ENCODE measurements at places on chromosomes 7 and 10. TPM values are rescaled to one million over a fixed set of nuclear protein-coding genes. Genes with fewer than 3 reads are reported as not detected.

The IFIT3 gene
- total RNA-seq, result 5.3 TPM

The MSMB gene
- total RNA-seq, result not detected

The APBB1IP gene
- total RNA-seq, result 1.6 TPM

The DNTT gene
- total RNA-seq, result not detected

The TCERG1L gene
- total RNA-seq, result not detected

The HOXA9 gene
- 104 TPM for total RNA-seq

The PNLIPRP2 gene
- total RNA-seq, result not detected

The DNAJC2 gene
- total RNA-seq, result 20.9 TPM

The HOXA2 gene
- 2.0 TPM for total RNA-seq

The ATG9B gene
- total RNA-seq, result 0.07 TPM

The XPNPEP1 gene
- total RNA-seq, result 98.1 TPM

The NODAL gene
- not detected for total RNA-seq

The CFAP69 gene
- 0.51 TPM for total RNA-seq

The WEE2 gene
- total RNA-seq, result not detected

The OPN4 gene
- total RNA-seq, result not detected

The VSTM2A gene
- total RNA-seq, result not detected

The SSC4D gene
- total RNA-seq, result 1.2 TPM

The GJD4 gene
- not detected for total RNA-seq

The DNMBP gene
- 17.2 TPM for total RNA-seq

The HOXA7 gene
- total RNA-seq, result 27.9 TPM

The ADGRA1 gene
- total RNA-seq, result not detected

The C7orf33 gene
- not detected for total RNA-seq

The PRLHR gene
- not detected for total RNA-seq

The DDC gene
- total RNA-seq, result 0.29 TPM

The PPP1R3C gene
- total RNA-seq, result 2.1 TPM

The PLXDC2 gene
- total RNA-seq, result 0.86 TPM

The PTPRE gene
- total RNA-seq, result 6.2 TPM

The HHEX gene
- 4.5 TPM for total RNA-seq

The ACTR3C gene
- total RNA-seq, result 22.1 TPM

The SMKR1 gene
- not detected for total RNA-seq

The LRRD1 gene
- total RNA-seq, result not detected

The SDK1 gene
- total RNA-seq, result 2.6 TPM

The SPAM1 gene
- not detected for total RNA-seq

The SLC26A3 gene
- not detected for total RNA-seq

The AZGP1 gene
- not detected for total RNA-seq

The MYO1G gene
- total RNA-seq, result under 0.01 TPM

The CALN1 gene
- not detected for total RNA-seq

The ASIC3 gene
- total RNA-seq, result 2.5 TPM

The HOXA6 gene
- 11.8 TPM for total RNA-seq

The PON1 gene
- total RNA-seq, result not detected

The PLEKHS1 gene
- not detected for total RNA-seq

The TASOR2 gene
- total RNA-seq, result 50.6 TPM

The SORCS3 gene
- total RNA-seq, result under 0.01 TPM

The ANKRD1 gene
- total RNA-seq, result 127 TPM

The PLA2G12B gene
- total RNA-seq, result not detected

The POU6F2 gene
- not detected for total RNA-seq

All from epithelial cell of proximal tubule (primary cell).